ENCODE measurements at places on chromosomes 5 and 9. TPM values are rescaled to one million over a fixed set of nuclear protein-coding genes. Genes with fewer than 3 reads are reported as not detected.

GRCh38 chr9:93033531-93033930 is 25.0 kb upstream of the SUSD3 start:
- peaks cover 25% of the 10 kb centered on the region for H3K4me1 ChIP-seq
- peak overlapping the region; percentile 41 for H3K4me3 ChIP-seq
- H3K36me3 ChIP-seq: peaks cover 66% of the 10 kb centered on the region
- DNase-seq: no peak
- H3K27me3 ChIP-seq: no peaks in the 10 kb centered on the region

DNA sequence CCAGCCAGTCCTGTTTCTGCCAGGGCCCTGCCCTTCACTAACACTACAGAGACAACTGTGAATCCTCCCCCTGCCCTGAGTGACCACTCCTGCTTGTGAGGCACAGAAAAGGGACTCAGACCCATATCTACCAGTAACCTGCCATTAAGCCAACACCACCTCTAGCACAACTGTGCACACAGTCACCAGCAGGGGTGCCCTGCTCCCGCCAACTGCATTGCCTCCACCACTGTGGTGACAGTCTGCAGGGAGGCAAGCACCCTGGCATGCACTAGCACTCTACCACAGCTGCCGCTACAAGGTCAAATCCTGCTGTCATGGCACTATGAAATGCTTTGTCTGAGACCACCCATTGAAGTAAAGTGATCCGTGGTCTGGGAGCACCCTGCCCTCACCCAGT is 1028.5 kb upstream of the CDH9 start:
- H3K36me3 ChIP-seq: no peaks in the 10 kb centered on the region
- H3K4me1 ChIP-seq: no peaks in the 10 kb centered on the region
- no peak overlapping the region for H3K4me3 ChIP-seq
- DNase-seq: no peak
- H3K27ac ChIP-seq: no peak overlapping the region

- peaks cover 2% of the 10 kb centered on the region for H3K27me3 ChIP-seq
- H3K27ac ChIP-seq: no peak overlapping the region
- no peaks in the 10 kb centered on the region for H3K4me1 ChIP-seq
- H3K36me3 ChIP-seq: no peaks in the 10 kb centered on the region
- DNase-seq: no peak
- no peak overlapping the region for H3K4me3 ChIP-seq
Observed at GRCh38 chr5:31182136-31182535, 11.3 kb upstream of the CDH6 start.

- no peaks in the 10 kb centered on the region for H3K36me3 ChIP-seq
- H3K4me1 ChIP-seq: peaks cover 54% of the 10 kb centered on the region
- no peaks in the 10 kb centered on the region for H3K27me3 ChIP-seq
- no peak for DNase-seq
- no peak overlapping the region for H3K27ac ChIP-seq
- no peak overlapping the region for H3K4me3 ChIP-seq
Observed at GRCh38 chr9:109975574-109976295, 195.7 kb downstream of the PALM2AKAP2 start.

- no peaks in the 10 kb centered on the region for H3K27me3 ChIP-seq
- no peak for DNase-seq
- H3K36me3 ChIP-seq: no peaks in the 10 kb centered on the region
- no peaks in the 10 kb centered on the region for H3K4me1 ChIP-seq
- no peak overlapping the region for H3K27ac ChIP-seq
- H3K4me3 ChIP-seq: no peak overlapping the region
Observed at GRCh38 chr5:137367951-137368350, 131.2 kb downstream of the SPOCK1 start.

DNA sequence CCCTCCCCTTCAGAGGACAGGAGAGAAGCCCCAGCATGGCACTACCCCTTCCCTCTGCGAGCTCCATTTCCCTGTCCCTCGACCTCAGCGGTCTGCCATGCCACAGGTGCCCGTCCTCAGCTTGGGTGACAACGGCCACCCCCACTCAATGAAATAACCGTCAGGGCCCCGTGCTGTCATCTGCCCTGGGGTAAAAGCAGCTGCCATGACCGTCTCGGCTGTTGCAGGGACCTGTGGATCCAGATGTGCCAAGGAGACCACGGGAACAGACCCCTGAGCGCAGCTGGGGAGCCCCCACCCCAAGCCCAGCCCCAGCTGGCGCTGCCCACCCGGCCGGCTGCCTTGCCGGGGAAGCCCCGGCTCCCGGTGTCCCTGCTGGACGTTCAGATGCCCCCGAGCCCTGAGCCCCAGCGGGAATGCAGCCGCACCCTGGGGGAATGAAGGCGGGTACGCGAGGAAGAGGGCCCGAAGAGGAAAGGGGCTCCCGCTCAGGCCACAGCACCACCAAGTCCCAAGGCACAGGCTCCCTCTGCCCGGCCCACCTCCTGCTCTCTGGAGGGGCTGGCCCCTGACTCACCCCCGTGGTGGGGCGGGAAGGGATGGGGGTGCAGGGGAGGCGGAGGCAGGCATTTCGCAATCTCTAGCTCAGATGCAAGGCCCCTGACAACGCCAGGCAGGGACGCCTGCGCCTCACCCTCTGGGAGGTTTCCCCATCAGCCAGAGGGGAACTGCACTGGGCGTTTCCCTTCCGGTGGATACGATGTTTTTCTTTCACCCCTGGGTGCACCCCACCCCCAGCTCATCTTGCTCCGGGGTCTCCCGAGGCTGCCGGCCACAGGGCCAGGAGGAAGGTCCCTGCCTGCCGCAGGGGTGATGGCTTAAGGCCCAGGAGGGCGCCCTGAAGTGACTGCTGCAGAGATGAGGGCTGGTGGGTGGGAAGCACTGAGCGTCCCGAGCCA is 49.2 kb downstream of the NACC2 start:
- peaks cover 10% of the 10 kb centered on the region for H3K4me1 ChIP-seq
- H3K4me3 ChIP-seq: no peak overlapping the region
- no peak overlapping the region for H3K27ac ChIP-seq
- no peaks in the 10 kb centered on the region for H3K27me3 ChIP-seq
- DNase-seq: no peak

DNA sequence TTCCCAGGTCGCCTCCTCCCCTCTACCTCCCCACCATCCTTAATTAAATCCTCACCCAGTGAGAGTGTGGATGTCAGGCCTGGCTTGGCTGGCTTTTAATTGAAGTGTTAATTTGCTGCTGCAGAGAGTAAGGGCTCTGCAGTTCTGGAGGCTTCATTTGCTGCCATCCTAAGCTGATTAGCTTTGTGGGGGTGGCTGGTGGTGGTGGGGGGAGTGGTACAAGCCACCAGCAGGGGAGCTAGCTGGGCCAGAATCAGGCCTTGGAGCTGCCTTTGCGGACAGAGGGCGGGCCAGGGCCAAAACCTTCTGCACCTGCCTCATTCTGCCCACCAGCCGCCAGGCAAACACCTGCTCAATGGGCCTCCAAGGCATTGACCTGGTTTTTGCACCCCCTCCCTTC is 26.8 kb upstream of the TIFAB start:
- peaks cover 9% of the 10 kb centered on the region for H3K27me3 ChIP-seq
- no peak overlapping the region for H3K27ac ChIP-seq
- H3K4me3 ChIP-seq: no peak overlapping the region
- no peaks in the 10 kb centered on the region for H3K36me3 ChIP-seq
- DNase-seq: no peak
- H3K4me1 ChIP-seq: no peaks in the 10 kb centered on the region

DNA sequence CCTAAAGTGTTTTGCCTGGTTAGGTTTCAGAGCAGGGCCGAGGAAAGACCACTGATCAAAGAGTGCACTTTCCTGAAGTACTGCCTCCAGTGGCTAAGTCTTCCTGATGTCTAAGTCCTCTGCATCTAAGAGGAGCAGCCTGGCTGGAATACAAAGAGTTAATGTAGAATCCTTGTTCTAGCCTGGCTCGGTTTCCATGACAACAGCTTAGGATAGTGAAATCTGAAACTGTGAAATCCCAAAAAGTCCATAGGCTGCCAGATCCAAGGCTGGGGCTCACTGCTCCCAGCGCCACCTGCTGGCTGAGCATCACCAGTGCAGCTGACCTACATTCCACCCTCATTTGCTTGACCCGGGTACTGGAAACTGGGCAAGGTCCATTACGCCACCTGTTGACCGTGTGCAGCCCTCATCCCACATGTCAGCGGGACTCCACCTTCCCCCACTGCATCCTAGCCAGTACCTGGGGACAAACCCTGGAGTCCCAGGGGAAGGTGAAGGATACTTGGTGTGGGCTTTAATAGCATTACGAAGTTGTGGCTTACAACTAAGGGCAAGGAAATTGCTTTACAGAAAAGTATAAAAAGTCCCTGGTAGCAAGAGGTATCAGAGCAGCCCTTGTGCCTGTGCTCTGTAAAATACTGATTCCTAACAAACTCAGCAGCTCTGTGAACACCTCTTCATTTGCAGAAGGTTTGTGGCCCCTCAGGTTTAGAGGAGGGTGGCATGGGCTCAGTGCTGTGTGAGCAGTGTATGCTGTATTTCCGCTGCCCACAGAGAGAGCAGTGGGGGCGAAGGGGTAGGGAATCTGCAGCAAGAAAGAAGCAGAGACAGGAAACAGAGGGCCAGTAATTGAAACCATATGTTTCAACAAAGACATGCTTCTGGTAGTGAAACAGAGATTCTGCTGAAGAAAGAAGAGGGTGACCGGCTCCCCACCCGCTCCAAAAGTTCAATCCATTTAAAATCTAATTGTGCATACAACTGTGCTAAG is 36.0 kb downstream of the PCDHGC5 start:
- DNase-seq: peak; percentile 69
- no peak overlapping the region for H3K4me3 ChIP-seq
- peaks cover 21% of the 10 kb centered on the region for H3K36me3 ChIP-seq
- H3K27ac ChIP-seq: peak overlapping the region; percentile 66

- H3K4me1 ChIP-seq: peaks cover 21% of the 10 kb centered on the region
- no peaks in the 10 kb centered on the region for H3K27me3 ChIP-seq
- H3K27ac ChIP-seq: peak overlapping the region; percentile 88
- peak; percentile 80 for DNase-seq
- no peaks in the 10 kb centered on the region for H3K36me3 ChIP-seq
- H3K4me3 ChIP-seq: peak overlapping the region; percentile 70
Observed at GRCh38 chr5:68711293-68712200, 382.3 kb upstream of the SLC30A5 start.

- no peak overlapping the region for H3K4me3 ChIP-seq
- H3K27me3 ChIP-seq: no peaks in the 10 kb centered on the region
- H3K27ac ChIP-seq: peak overlapping the region; percentile 74
Observed at GRCh38 chr9:96376891-96377874, 6.3 kb downstream of the SLC35D2 start.

GRCh38 chr5:95454536-95454935 is 63.4 kb downstream of the FAM81B start:
- H3K36me3 ChIP-seq: peaks cover 10% of the 10 kb centered on the region
- no peak overlapping the region for H3K27ac ChIP-seq
- no peaks in the 10 kb centered on the region for H3K4me1 ChIP-seq
- H3K27me3 ChIP-seq: no peaks in the 10 kb centered on the region

Gene INSL6
- not detected for polyA plus RNA-seq

Gene MAMDC4
- 0.35 TPM for polyA plus RNA-seq

Gene DMRT3
- not detected for polyA plus RNA-seq

Gene GRHPR
- 74.4 TPM for polyA plus RNA-seq

Gene PRDM9
- not detected for polyA plus RNA-seq

Gene PCDHB5
- not detected for polyA plus RNA-seq

Gene WNT8A
- polyA plus RNA-seq: not detected
